ENCODE measurements at places on chromosomes 5 and 9.

DNA sequence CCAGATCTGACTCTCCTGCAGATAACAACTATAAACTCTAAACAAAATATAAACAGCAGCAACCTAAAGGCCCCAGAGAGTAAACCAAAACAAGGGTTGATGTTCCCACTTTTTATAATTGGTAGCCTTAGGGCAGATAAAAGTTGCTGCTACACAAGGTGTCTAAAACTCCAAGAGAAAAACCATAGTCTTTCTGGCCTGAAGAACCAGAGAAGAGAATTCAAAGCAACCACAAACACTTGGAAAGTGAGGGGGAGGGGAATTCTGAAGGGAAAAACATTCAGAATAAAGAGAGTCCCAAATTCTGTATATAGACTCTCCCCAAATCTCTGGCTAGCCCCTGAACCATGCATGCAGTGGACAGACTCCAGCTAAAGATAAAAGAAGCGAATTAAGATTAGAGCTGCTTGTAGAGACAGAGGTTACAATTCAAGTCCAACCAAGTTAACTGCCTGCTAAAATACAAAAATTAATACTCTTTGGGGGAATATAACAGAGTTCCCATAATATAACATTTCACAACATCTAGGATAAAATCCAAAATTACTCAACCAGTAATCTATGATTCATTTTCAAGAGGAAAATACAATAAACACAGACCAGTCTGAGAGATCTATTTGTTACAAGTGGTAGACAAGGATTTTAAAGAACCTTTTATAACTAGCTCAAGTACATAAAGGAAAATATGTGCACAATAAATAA lies 37.5 kb upstream of the RGMB start:
- DNase-seq: no peak

GRCh38 chr9:126001581-126002225 lies 254.5 kb downstream of the PBX3 start:
- no peak for DNase-seq

DNA sequence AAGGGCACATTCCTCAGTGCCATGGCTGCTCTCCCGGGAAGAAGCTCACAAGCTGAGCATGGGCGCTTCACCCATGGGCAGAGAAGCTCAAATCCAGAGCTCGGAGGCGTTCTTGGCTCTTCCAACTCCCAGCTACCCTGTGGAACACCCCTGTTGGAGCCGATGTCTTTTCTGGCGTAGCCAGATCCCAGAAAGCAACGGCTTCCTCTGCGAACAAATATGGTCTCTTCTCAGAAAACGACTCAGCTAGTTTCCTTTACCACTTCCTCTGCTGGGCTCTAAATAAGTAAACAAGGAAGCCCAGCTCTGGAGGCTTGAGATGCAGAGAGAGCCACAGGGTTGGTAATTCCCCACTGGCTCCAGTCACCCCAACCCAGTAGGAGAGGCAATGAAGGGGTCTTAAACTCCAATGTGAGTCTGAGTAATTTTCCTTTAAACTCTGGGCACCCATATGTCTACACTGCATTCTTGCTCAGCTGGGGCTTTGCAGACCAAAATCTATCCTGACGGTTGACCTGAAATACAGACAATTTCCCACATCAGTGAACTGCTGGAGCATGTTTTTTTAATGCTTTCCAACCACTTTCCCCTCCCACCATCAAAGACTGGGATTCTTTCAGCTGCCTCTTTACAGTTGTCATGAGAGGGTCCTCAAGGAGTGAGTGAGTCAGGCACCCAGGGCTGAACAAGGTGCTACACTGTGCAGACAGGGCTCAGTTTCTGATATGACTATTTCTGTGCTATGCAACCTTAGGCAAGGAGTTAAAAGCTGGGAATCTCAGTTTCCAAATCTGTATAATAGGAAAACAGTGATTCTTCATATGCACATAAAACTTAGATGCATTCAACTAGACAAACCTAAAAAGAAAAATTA lies at the start of gene LCP2:
Gene LCP2 (minus strand): TSS at position 189 of the 874 bp plus-strand sequence. CDS start 166 bp downstream, at position 23.
- peak; percentile 76 for DNase-seq

- DNase-seq: no peak
Measured at GRCh38 chr5:66558560-66558959, 37.6 kb upstream of the MAST4 start.

- DNase-seq: no peak
Measured at GRCh38 chr9:121285835-121286687, 18.1 kb downstream of the GSN start.

DNA sequence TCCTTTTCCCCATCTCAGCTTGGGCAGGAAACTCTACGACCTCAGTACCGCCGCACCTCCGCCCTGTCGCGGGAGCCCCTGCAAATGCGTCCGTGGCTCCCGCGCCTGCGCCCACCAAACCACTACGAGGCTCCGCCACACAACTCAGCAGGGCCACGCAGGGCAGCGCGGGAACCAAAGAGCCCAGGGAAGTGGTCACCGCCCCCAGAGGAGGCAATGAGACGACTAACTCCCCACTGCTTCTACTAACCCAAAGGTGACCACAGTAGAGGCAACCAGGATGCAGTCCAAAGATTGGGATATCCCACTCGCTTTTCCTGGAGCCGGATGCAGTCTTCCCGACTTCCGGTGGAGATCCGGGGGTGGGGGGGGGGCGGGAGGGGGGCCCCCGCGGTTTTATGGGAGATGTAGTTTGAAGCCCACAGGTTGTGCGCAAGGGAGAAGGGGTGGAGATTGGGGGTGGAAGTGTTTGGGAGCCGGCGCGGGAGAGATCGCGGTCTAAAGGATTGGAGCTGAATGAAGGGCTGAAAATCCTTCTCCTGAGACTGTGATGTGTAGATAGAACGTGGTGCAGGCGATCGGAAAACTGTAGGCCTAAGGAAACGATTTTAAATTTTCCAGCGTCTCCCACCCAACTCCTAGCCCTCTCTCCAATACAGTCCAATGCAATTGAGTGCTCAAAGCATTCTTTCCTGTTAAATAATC lies at the start of gene NUDT12:
Gene NUDT12 (minus strand): TSS at position 337 of the 705 bp plus-strand sequence. CDS start 2,541 bp downstream, outside the sequence.
- peak; percentile 81 for DNase-seq

DNA sequence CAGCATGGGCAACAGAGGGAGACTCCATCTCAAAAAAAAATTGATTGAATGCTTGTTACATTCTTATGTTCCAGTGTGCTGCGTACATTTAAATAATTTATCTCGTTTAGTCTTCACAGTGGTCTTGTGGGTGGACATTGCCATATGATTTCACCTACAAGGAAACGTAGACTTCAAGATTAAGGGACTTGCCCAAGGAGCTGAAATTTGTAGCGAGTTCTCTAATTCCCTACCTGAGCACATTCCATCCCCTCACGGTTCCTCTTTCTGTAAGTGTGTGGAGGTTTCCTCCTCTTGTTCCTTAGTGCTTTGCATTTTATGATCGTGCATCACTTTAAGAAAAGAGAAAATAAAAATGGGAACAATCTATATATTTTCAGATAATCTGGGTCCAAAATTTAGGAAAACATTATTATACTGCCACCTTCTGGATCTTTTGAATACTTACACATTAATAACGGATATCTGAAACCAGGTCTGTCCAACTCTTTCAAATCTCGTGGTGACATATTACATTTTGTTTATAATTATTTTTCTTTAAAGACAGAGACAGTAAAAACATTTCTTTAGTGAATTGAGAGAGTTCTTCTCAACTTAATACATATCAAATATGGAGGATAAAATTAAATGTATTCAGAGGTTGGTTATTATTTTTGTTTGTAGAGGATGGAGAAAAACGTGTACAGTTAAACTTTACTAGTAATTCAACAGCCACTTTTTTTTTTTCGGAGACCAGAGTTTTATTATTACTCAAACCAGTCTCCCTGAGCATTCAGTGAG lies 29.9 kb upstream of the C7 start:
- DNase-seq: no peak

- DNase-seq: no peak
Measured at GRCh38 chr5:113507601-113508000, 5.9 kb upstream of the YTHDC2 start.

DNA sequence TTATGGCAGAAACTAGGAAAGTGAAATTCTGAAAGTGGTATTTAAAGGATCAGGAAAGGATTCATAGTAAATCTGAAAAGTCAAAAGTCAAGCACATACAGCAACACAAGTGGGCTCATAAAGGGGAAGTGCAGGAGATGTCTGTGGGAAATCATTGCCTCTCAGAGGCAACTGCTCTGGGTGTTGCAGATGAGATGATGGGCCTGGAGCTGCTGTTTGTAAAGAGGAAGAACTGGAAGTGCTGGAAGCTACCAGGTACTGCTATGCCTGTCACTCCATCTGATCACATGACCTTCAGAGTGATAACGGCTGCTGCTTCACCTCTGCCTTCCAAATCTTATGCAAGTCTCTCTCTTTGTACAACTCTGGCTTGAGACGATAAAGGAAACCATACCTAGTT lies 55.9 kb downstream of the ADRB2 start:
- no peak for DNase-seq

GRCh38 chr9:108634672-108635462 lies 220.9 kb downstream of the ACTL7B start:
- DNase-seq: no peak

DNA sequence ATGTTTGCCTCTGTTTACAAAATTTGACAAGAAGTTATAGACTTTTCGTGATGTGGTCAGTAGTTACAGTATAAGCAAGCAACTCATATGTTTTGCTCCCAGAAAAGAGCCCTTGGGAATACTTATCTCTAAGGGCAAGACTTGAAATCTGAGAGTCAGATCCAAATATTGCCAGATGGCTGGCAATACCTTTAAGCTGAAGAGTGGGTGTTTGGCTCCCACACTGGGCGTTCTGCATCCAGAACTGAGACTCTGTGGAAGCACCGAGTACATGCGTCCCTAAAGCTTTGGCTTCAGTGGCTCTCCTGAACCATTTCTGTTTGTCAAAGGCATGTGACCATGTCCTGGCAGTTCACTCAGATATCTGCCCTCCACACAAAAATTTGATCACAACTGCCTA lies 194.1 kb downstream of the DCP2 start:
- no peak for DNase-seq

- DNase-seq: no peak
Measured at GRCh38 chr9:76431601-76432000, 27.4 kb upstream of the GCNT1 start.

GRCh38 chr5:53303105-53303504 lies 177.3 kb upstream of the FST start:
- DNase-seq: no peak

DNA sequence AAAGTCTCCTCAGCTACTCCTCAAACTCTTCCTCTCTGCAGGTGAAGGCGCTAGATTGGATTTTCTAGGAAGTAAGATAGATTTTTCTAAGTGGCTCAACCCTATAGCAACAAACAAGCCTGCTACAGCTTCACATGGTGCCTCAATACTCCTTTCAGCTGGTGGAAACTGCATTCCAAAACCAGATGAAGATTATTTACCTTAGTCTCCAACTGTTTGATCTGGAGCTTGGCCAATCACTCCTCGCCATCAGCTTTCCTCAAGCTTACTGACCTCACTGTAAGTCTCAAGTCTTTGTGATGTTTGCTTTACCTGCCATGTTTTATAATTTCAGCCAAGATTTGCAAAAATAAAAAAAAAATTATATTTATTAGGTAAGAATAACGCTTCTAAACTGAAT lies 622.4 kb downstream of the CHSY3 start:
- no peak for DNase-seq

DNA sequence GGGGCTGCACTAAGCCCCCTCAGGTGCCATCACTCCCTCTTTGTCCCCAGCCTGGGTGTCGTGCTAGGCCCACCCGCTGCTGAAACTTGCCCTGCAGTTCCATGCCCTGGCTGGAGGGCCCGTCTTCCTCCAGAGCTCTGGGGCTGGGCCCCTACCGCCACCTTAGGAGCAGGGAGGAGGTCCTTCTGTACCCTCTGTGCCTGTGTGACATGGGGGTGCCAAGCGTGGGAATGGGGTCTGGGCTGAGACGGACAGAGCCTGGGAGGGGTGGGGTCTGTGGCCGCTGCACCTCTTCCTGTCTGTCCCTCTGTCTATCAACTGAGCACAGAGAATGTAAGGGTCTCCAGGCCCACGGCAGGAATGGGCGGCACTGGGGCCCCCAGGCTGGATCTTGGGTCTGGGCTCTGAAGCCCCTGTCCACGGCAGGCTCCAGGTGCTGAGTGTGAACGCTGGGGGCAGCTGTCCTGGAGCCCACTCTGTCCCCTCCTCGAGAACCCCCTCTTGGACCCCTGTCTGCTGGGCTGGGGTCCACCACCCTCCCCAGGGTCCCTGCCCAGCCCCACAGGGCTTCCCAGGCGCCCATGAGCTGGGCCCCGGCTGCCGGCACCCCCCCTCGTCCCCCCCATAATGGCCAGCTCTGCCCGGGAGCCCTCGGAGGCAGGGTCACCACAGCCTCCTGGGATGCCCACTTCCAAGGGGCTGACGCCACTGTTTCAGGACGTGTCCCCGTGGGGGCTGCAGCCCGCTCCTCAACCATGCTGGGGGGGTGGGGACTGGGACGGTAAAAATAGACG lies 15.8 kb upstream of the NRARP start:
- DNase-seq: no peak

DNA sequence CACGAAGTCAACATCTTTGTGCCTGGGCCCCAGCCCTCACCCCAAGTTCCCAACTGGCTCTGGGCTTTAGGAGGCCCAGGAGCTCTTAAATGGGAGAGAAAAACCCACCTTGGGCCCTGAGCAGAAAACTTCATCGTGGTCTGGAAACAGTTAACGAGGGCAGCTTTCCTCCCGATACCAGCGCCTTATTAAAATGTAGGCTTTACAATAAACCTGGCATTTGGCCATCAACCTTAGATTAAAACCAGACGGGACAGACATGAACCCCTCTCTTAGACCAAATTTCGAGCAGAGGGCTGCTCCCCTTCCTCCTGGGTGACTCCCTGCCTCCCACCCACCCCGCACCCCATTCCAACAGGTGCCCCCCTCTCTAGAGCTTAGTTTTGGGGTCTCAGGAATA lies 39.4 kb downstream of the PRRX2 start:
- no peak for DNase-seq

DNA sequence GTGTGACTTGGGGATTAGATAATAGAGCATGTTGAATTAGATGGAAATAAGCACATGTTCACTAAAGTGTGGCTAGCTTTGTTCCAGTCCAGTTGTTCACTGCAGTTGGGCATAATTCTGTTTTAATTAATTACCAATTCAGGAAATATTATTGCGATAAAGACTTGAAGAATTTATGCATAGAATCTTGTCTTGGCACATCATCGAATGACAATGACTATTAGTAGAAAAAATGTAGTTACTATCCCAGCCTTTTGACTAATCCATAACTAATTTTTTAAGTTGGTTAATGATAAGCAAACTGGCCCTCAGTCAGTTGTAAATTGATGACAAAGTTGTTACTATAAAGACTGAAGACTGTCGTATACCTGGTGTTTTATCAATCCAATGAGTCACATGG lies 10.5 kb downstream of the LNPEP start:
- no peak for DNase-seq

GRCh38 chr9:17272536-17272935 lies 137.7 kb downstream of the CNTLN start:
- DNase-seq: no peak

- DNase-seq: no peak
Measured at GRCh38 chr5:55063899-55064298, 38.5 kb upstream of the GZMA start.

- DNase-seq: no peak
Measured at GRCh38 chr5:175035882-175036533, 311.6 kb downstream of the MSX2 start.

DNA sequence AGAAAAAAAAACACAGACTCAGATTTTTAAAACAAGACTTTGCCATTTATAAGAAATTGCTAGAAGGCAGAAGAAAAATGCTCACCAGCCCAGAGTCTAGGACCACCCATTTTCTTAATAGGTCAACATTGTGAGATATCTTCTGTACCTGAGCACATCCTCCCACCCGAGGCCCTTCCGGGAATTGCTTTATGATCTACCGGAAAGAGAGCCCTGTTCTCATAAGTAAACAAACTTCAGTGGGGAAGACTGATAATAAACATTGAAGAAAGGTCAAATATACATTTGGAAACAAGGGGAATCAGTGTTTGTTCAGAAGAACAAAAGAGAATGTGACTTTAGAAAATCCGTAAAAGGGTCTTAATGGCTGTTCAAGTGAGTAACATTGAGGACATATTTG lies 44.4 kb downstream of the PRKACG start:
- no peak for DNase-seq
